ENCODE measurements at places on chromosomes 7 and 10.

DNA sequence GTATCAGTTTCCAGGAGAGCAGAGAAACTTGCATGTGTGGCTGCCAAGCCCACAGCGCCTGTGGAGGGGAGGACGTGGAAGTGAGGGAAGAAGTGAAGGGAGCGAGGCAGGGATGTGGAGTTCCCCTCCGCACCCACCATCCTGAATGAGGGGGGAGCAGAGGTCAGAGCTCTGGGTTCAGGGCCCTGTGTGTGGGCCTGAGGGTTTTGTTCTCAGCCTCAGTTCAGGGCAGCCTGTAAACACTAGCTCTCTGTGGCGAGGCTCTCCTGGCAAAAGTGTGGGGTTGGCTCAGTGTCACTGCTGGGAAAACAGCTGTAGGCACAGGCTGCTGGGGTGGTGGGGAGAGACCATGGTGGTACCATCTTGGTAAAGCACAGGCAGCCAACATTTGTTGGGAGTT, 108.4 kb downstream of the C10orf105 start:
- peaks cover 3% of the 10 kb centered on the region for H3K27me3 ChIP-seq
- no peak overlapping the region for H3K27ac ChIP-seq
- no peak for DNase-seq
- peaks cover 3% of the 10 kb centered on the region for H3K4me1 ChIP-seq
- H3K36me3 ChIP-seq: no peaks in the 10 kb centered on the region

DNA sequence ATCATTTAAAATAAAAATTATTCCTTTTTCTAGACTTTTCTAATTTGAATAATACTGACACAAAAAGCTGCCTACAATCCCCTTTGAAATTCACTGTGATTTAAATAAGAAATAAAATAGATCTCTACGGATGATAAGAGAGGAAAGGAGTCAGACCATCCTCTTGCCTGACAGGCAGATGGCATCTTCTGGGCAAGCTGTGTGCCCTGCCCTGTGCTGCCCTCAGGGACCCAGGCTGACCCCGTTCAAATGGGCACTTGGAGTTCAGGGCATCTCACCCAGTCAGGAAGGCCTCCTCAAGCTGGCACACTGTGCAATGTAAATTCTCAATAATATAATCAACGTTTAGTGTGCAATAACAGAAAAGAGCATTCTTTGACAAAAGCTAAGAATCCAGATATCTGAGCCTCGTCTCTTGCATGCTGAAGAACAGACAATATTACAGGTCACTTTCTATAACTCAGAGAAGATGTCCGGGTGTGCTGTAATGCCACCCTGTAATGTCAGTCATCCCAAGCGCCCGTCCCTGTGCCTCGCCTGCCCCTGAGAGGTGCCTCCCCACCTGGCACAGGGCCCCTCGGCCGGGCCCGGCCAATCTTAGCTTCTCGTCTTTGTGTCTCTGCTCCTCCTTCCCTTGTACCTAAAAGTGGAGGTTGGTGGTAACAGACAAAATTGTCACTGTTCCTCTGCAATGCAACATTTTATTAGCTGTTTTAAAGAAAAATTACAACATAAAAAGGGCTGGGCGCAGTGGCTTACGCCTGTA, 263.3 kb downstream of the COBL start:
- H3K4me1 ChIP-seq: no peaks in the 10 kb centered on the region
- H3K4me3 ChIP-seq: no peak overlapping the region
- peaks cover 10% of the 10 kb centered on the region for H3K27me3 ChIP-seq
- H3K27ac ChIP-seq: no peak overlapping the region
- H3K36me3 ChIP-seq: no peaks in the 10 kb centered on the region

DNA sequence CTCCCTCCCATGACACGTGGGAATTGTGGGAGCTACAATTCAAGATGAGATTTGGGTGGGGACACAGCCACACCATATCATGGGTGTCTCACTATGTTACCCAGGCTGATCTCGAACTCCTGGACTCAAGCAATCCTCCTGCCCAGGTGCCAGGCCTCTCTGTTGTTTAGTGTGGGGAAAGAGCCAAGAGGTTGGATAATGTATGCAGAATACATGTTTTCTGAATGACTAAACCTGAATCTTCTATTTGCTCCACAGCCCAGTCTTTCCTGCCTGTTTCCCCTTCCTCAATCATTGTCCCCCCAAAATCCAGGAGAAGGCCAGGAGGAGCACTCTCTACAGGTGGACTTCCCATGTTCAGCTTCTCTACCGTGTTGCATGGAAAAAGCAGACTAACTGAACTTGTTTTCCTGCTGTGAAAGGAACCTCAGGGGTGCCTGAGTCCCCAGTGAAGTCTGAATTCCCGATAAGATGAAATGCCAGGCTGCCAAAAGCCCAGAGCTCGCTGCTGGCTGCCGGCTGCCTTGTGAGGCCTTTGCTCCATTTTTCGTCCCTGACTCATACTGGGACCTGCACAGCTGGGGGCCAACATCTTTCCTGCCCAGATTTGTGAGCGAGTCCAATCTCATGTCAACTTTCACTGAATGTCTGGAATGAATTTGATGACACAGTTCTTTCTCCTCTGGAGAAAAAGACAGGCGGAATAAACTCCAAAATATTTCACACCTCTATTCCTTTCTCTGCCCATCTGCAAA, 588.0 kb downstream of the CALN1 start:
- H3K36me3 ChIP-seq: no peaks in the 10 kb centered on the region
- DNase-seq: no peak
- H3K4me1 ChIP-seq: peaks cover 6% of the 10 kb centered on the region
- peaks cover 4% of the 10 kb centered on the region for H3K27me3 ChIP-seq
- no peak overlapping the region for H3K4me3 ChIP-seq
- H3K27ac ChIP-seq: no peak overlapping the region

DNA sequence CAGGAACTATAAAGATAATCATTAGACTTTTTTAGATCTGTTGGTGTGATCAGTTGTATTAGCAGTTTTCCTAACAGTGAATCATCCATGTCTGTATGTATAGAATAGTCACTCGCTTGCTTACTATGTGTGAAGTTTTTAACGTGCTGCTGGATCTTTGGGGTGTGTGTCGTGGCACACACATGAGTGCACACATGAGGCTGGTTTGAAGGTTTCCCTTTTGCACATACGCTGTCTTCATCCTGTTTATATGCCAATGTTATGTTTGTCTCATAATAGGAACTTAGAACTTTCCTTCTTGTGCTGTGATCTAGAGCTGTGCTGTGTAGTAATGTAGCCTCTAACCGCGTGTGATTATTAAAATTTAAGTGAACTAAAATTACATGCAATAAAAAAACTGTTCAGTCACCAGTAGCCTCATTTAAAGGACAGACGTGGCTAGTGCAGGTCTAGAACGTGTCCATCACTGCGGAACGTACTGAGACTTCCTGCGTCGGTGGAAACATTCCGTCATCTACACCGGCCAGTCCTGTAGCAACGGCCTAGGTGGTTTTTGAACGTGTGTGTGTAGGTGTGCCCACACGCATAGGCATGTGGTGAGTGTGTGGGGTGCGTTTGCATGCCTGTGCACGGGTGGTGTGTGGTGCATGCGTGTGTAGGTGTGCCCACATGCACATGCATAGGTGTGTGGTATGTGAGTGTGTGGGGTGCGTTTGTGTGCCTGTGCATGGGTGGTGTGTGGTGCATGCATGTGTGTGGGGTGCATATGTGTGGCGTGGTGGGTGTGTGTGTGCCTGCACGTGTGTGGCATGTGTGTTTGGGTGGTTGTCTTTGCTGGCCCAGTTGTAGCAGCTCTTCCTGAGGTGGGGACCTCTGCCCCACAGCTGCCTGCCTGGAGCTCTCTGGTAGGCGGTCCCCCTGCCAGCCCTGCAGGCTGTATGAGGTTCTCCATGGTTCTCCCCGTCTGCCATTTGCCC, 56.6 kb downstream of the INPP5A start:
- H3K4me3 ChIP-seq: no peak overlapping the region
- peaks cover 6% of the 10 kb centered on the region for H3K36me3 ChIP-seq
- DNase-seq: no peak

GRCh38 chr7:131905471-131905973, 349.1 kb upstream of the PODXL start:
- H3K27ac ChIP-seq: no peak overlapping the region
- H3K4me1 ChIP-seq: no peaks in the 10 kb centered on the region
- H3K4me3 ChIP-seq: no peak overlapping the region
- DNase-seq: no peak
- no peaks in the 10 kb centered on the region for H3K36me3 ChIP-seq

GRCh38 chr10:17622061-17622460, 4.9 kb upstream of the HACD1 start:
- no peak overlapping the region for H3K27ac ChIP-seq
- peaks cover 20% of the 10 kb centered on the region for H3K27me3 ChIP-seq
- H3K4me1 ChIP-seq: peaks cover 4% of the 10 kb centered on the region
- no peak overlapping the region for H3K4me3 ChIP-seq

- peaks cover 18% of the 10 kb centered on the region for H3K4me1 ChIP-seq
- no peaks in the 10 kb centered on the region for H3K36me3 ChIP-seq
- H3K27ac ChIP-seq: peak overlapping the region; percentile 14
- no peak for DNase-seq
- H3K27me3 ChIP-seq: peaks cover 31% of the 10 kb centered on the region
- no peak overlapping the region for H3K4me3 ChIP-seq
Measured at GRCh38 chr7:69272101-69272500, 326.2 kb upstream of the AUTS2 start.

DNA sequence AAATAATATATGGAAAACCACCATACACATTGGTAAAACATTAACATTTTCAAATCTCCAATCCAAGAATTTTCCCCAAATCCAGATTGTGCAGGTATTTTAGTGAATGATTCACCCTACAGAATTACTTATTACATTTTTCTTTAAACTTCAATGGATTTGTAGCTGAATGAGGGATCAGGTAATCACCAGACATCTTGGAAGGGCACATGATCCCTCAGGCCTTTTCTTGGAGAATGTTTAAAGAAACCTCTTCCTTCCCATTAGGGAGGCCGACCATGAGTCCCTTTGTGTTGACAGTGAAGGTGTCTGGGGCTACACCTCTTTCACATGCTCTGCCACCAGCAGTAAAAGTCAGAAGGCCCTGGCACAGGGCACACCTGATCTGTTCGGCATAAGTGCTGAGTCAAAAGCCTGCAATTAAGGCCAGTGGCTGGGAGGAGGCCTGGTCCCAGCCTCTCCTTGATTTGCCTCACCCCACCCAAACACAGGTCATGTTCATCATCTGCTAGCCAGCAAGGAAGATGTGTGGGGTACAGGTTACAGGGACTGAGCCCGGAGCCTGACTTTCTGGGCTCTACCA, 207.7 kb downstream of the SNX10 start:
- peaks cover 22% of the 10 kb centered on the region for H3K4me1 ChIP-seq
- H3K4me3 ChIP-seq: no peak overlapping the region
- DNase-seq: no peak
- H3K27me3 ChIP-seq: no peaks in the 10 kb centered on the region
- H3K27ac ChIP-seq: no peak overlapping the region
- peaks cover 29% of the 10 kb centered on the region for H3K36me3 ChIP-seq

- H3K27me3 ChIP-seq: no peaks in the 10 kb centered on the region
- peak; percentile 61 for DNase-seq
- H3K36me3 ChIP-seq: peaks cover 22% of the 10 kb centered on the region
- peaks cover 23% of the 10 kb centered on the region for H3K4me1 ChIP-seq
- H3K4me3 ChIP-seq: no peak overlapping the region
- no peak overlapping the region for H3K27ac ChIP-seq
Measured at GRCh38 chr7:85041605-85042216, 145.1 kb downstream of the SEMA3D start.

DNA sequence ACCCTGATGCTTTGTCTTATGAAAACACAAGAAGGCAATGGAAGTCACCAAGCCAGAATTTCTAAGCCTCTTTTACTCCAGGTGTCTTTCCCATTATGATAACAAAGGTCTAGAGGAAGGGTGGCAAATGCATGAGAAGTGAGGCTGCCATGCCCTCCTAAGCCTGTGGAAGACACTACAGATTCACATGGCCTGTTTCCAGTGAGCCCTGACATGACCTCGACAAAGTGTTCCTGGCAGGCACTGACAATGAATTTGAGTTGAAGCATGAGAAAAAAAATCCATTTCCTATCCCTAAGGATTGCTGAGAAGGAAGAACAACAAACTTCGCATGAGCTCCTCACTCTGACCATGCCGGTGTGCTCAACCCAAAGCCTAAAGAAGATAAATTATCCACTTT, 268.0 kb downstream of the HTR7 start:
- no peak overlapping the region for H3K4me3 ChIP-seq
- H3K36me3 ChIP-seq: no peaks in the 10 kb centered on the region
- H3K27me3 ChIP-seq: no peaks in the 10 kb centered on the region
- peaks cover 27% of the 10 kb centered on the region for H3K4me1 ChIP-seq

GRCh38 chr7:46004965-46005364, 83.9 kb upstream of the IGFBP3 start:
- H3K27me3 ChIP-seq: no peaks in the 10 kb centered on the region
- no peak for DNase-seq
- H3K4me1 ChIP-seq: no peaks in the 10 kb centered on the region

- peaks cover 15% of the 10 kb centered on the region for H3K4me1 ChIP-seq
- H3K27ac ChIP-seq: no peak overlapping the region
- H3K27me3 ChIP-seq: peaks cover 9% of the 10 kb centered on the region
- H3K4me3 ChIP-seq: no peak overlapping the region
- no peaks in the 10 kb centered on the region for H3K36me3 ChIP-seq
- no peak for DNase-seq
Measured at GRCh38 chr10:67793313-67793712, 44.7 kb downstream of the DNAJC12 start.

GRCh38 chr7:146652176-146652575, 535.6 kb downstream of the CNTNAP2 start:
- H3K27me3 ChIP-seq: no peaks in the 10 kb centered on the region
- no peak overlapping the region for H3K27ac ChIP-seq

- H3K27ac ChIP-seq: peak overlapping the region; percentile 6
- peak overlapping the region; percentile 70 for H3K4me3 ChIP-seq
- no peaks in the 10 kb centered on the region for H3K36me3 ChIP-seq
- peaks cover 44% of the 10 kb centered on the region for H3K4me1 ChIP-seq
- peaks cover 7% of the 10 kb centered on the region for H3K27me3 ChIP-seq
- DNase-seq: peak; percentile 76
Measured at GRCh38 chr7:159030490-159031134, 114.1 kb downstream of the VIPR2 start.

DNA sequence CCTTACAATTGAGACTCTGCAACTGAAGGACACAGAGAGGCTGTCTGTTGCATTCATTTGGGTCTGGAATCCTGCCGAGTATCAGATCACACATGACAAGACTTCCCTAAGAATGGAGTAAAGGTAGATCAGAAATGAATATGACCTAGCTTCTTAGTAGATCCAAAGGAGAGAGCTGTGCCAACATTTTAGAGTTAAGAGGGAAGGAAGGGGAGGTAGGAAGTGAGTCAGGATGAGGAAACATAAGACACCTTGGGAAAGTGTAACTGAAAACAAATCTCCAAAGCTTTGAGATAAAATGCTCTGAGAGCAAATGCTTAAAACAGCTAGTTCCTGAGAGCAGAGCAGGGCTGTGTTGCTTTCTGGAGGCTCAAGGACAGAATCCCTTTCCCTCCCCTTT, 6.1 kb upstream of the SLC25A13 start:
- H3K4me3 ChIP-seq: no peak overlapping the region
- no peak for DNase-seq
- peak overlapping the region; percentile 14 for H3K27ac ChIP-seq
- peaks cover 30% of the 10 kb centered on the region for H3K4me1 ChIP-seq
- no peaks in the 10 kb centered on the region for H3K36me3 ChIP-seq
- no peaks in the 10 kb centered on the region for H3K27me3 ChIP-seq

- peaks cover 48% of the 10 kb centered on the region for H3K27me3 ChIP-seq
- no peaks in the 10 kb centered on the region for H3K36me3 ChIP-seq
- no peak overlapping the region for H3K4me3 ChIP-seq
- no peak for DNase-seq
Measured at GRCh38 chr10:96678725-96679124, 41.6 kb downstream of the PIK3AP1 start.

Data from mesothelial cell of epicardium (in vitro differentiated cells).